Lung microvascular endothelial cell (primary cell): ENCODE measurements at places on chromosomes 7 and 10. TPM values are rescaled to one million over a fixed set of nuclear protein-coding genes. Genes with fewer than 3 reads are reported as not detected.
A peak's percentile ranks its signal among the peaks of the same experiment; 100 is the strongest.

Gene FRMD4A
- 9.7 and 19.0 TPM in 2 replicates for total RNA-seq

GRCh38 chr10:130353928-130354572 is 217.9 kb downstream of the GLRX3 start:
- DNase-seq: no peak

- DNase-seq: no peak
Measured at GRCh38 chr7:128945668-128946366, 8.1 kb downstream of the IRF5 start.

GRCh38 chr10:76192694-76193320 is 761.4 kb downstream of the LRMDA start:
- no peak for DNase-seq

DNA sequence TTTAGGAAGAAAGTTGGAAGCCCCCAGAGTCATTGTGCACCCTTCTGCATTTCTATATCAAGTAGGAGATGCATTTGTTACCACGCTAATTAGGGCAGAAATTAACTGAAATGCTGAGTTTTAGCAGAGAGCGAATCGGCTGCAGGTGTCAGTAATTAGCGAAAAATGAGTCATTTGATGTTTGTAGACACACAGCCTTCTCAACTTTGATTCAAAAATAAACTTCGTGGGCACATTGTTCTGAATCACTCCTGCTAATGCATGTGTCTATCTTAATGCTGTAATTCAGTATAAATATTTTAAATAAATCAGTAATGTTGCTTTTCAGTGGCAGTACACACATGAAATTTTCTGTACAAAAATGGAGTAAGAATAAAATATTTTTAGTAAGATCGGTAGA is 109.5 kb upstream of the CARD11 start:
- no peak for DNase-seq

- peak; percentile 42 for DNase-seq
Measured at GRCh38 chr7:113086431-113086888, at the start of gene GPR85. Gene GPR85 (minus strand): TSS chr7:113086827. CDS start chr7:113084721, 2,106 bp downstream.

Gene ELAPOR2
- total RNA-seq: 84.1 and 136 TPM in 2 replicates

Gene KNDC1
- total RNA-seq: 0.20 TPM in 1 of 2 replicates, not detected in the other

Gene KAT6B
- total RNA-seq: 7.6 and 20.0 TPM in 2 replicates
